ENCODE measurements at places on chromosomes 16 and 17.

GRCh38 chr17:63523253-63523855 lies at the start of gene KCNH6:
KCNH6 (plus strand) TSS chr17:63523358; CDS start chr17:63523414, 56 bp downstream.
- no peak for DNase-seq

- DNase-seq = peak; percentile 38
Observed at GRCh38 chr17:19321481-19322128, 40.9 kb downstream of the B9D1 start.

GRCh38 chr16:67027046-67027445 lies 1.9 kb upstream of the CBFB start:
- DNase-seq = no peak

DNA sequence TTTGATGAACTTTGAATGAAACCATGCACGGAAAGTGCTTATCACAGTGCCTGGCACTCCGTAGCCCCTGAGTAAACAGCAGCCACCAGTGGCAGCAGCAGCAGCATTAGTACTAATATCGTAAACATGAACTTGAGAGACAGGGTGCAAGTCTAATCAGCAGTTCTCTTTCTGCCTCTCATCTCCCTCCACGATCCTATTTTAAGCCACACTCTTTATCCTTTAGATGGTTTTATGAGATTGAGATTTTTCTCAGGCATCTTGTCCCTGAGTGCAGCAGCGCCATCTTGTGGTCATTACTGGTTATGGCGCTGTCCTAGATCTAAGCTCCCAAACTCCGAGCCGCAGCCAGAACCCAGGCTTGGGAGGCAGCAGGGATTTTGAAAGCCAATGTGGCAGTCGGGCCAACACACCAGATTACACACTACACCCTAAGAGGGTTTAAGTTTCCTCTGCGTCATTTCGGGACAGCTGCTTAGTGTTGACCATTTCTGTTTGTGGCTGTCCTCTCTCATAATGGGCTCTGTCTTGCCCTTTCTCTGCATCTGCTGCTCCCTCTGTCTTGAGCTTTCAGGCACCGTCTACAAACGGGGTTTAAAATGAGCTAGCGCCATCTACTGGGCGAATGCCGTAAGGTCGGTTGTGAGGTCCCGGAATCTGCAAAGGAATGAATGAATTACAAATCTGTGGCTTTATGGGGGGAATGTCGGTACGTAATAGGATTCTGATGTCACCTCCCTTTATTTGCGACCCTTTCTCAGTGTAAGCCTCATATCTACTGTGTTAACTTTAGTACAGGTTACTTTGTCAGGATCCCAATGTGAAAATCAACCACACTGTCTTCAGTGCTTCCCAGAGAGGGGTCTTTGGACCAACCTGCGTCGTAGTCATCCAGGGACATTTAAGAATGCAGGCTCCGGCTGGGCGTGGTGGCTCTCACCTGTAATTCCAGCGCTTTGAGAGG lies 64.5 kb downstream of the CYLD start:
- DNase-seq = peak; percentile 90

- DNase-seq = no peak
Observed at GRCh38 chr16:19068237-19068815, 912 bp downstream of the COQ7 start.

DNA sequence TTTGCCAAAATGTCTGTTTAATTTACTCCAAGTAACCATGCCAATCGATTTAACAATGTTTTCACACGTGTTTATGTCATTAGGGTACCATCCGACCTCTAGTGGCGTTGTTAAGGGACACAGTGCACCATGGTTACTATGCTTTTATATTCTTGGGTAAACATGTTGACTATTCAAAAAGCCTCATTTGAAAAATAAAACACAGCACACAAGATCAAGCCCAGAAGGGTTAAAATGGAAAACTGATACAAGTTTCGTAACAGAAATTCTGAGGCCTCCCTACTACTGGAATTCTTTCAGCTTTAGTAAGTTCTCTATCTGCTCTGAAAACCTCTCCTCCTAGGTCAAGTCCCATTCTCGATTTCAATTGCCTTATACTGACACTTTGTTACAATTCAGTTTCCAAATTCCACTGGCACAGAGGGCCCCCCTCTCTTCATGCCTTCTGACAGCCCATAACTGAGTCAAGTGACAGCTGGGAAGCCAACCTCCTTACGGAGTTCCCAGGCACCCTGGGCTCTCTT lies 2.1 kb downstream of the CFAP20 start:
- no peak for DNase-seq

GRCh38 chr16:12434567-12434966 lies 369.1 kb downstream of the CPPED1 start:
- no peak for DNase-seq

DNA sequence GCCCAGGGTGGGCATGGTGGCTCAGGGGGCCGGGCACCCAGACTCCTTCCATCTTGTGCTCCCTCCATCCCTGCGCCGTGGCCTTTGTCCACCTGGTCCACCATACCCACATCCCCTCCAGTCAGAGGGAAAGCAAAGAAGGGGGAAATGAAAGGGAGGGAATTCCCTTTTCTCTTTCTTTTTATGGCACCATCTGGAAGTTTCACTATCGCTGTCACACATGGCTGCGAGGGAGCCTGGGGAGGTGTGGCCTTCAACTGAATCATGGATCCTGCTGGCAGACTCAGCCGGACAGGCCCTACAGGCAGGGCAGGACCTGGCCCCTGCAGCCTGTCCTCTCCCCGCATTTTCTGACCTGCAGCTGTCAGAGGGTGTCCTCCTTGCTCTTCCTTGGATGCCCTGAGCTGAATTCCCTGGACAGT lies 6.2 kb downstream of the SLC12A3 start:
- no peak for DNase-seq

DNA sequence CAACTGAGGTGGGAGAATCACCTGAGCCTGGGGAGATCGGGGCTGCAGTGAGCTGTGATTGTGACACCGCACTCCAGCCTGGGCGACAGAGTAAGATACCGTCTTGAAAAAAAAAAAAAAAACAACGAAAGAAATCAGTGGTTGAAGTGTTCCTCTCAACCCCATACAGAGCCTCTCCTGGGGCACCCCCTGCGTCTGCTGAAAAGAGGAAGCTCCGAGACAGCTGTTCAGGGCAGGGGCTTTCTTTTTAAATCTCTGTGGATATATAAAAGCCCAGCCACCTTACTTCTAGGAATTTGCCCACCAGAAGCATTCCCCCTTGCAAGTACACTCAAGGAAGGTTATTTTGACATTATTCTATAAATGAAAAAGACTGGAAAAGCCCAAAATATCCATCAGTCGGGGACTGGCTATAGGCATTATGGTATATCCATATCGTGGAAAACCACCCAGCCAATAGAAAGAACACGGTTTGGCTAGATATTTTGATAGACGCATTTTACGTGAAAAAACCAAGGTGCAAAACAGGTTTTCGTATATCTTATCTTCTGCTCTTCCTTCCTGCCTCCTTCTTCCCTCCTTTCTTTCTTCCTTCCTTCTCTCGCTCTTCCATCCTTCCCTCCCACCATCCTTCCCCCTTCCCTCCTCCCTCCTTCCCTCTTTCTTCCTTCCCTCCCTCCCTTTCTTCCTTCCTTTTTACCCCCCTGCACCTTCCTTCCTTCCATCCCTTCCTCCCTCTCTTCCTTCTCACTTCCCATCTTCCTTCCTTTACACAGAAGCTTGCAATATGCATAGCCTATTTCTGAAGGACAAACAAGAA lies 9.2 kb upstream of the CCL22 start:
- no peak for DNase-seq

DNA sequence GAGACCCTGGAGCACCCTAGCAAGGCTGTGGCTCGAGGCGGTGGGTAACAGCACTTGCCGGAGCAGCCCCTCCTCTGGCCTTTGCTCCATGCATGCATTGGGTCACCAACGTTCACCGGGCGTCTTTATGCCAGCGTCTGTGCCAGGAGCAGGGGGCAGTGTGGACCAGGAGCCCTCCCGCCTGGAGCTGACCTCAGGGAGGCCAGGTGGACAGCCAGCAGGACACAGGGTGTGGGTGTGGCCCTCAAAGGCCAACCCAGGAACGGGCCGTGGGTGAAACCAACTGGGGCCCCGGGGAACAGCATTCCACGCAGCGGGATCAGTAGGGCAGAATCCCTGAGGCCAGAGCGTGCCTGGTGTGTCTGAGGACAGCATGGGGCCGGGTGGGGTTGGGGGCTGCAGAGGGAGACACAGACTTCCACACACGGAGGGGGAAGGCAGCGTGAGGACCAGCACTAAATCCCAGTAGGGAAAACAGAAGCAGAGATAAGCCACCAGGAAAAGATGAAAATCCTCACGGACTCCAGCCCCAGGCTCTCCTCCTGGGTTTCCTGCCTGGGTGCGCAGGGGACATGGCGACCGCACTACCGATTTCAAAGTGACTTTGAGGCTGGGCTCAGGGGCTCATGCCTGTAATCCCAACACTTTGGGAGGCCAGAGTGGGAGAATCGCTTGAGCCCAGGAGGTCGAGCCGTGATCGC lies 2.9 kb upstream of the CD7 start:
- DNase-seq = no peak

- no peak for DNase-seq
Observed at GRCh38 chr17:35716897-35717465, 14.5 kb upstream of the RASL10B start.

GRCh38 chr16:23900480-23901177 lies 64.8 kb downstream of the PRKCB start:
- no peak for DNase-seq

GRCh38 chr17:68317458-68317857 lies 26.2 kb downstream of the ARSG start:
- no peak for DNase-seq

GRCh38 chr16:30474074-30474452 lies 1.5 kb downstream of the ITGAL start:
- no peak for DNase-seq
